Muscle of leg (tissue), 16 donors: ENCODE measurements at places on chromosomes 6 and 20.

DNA sequence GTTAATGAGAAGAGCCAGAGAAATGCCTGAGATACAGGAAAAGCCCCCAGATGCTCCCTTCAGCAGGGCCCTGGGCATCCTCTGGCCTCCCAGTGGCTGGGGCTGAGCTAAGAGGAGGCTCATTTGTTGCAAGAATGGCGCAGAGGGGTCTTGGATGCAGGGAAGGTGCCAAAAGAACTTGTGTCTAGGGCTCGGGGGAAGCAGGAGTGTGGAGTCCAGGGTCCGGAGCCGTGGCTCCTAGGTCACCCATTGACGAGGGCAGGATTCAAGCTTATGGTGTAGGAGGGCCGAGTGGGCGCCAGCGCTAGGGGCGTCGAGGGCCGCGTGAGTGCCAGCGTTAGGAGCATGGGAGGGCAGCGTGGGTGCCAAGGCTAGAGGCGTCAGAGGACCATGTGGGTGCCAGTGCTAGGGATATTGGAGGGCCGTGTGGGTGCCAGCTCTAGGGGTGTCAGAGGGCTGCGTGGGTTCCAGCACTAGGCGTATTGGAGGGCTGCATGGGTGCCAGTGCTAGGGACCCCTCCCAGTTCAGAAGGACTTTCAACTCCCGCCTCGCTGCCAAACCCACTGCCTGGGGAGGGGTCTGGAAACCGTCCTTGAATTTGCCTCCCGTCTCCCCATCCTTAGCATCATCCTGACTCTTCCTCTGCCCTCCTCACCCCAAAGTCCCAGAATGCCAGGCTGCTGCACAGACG, 250.5 kb upstream of the AFDN start:
- DNase-seq: peak; percentile 3

GRCh38 chr6:106141441-106142237, 55.5 kb downstream of the PRDM1 start:
- DNase-seq: no peak

DNA sequence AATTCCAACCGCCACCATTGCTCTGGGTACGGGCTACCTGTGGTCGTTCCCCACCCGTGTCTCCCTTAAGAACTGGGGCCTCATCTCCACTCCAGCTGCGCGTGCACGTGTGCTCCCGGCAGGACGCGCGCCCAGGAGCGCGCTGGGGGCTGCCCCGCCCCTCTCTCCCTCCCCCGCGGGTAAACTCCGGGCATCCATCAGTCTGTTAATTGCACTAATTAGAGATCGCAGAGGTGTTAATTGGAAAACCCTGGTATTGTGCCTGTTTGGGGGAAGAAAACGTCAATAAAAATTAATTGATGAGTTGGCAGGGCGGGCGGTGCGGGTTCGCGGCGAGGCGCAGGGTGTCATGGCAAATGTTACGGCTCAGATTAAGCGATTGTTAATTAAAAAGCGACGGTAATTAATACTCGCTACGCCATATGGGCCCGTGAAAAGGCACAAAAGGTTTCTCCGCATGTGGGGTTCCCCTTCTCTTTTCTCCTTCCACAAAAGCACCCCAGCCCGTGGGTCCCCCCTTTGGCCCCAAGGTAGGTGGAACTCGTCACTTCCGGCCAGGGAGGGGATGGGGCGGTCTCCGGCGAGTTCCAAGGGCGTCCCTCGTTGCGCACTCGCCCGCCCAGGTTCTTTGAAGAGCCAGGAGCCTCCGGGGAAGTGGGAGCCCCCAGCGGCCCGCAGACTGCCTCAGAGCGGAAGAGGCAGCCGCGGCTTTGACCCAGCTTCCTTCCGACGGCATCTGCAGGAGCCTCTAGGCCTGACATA, 14.4 kb downstream of the FOXP4 start:
- peak; percentile 40 for DNase-seq

GRCh38 chr6:52475307-52475706, 55.2 kb downstream of the EFHC1 start:
- no peak for DNase-seq

DNA sequence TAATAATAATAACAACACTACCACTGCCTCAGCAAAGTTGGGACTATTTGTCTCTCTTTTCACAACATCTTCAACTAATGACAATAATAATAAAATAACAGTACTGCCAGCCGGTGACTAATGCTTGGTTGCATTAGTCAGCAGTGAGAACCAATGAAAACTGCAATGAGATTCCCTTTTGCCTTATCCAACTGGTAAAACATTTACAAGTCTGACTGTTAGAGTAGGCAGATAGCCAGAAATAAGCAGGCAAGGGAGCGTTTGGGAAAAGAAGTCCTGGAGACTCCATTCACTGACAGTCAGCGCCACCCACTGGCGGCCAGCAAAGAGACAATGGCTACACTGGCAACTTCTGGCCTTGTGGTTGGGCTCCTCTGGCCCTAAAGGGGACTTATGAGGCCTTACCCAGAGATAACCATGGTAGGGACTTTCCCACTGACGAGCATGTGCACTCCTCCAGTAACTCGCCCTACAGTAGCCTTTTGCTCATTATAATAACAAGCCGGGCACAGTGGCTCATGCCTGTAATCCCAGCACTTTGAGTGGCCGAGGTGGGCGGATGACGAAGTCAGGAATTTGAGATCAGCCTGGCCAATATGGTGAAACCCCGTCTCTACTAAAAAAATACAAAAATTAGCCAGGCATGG, 3.4 kb upstream of the NSFL1C start:
- DNase-seq: peak; percentile 93

DNA sequence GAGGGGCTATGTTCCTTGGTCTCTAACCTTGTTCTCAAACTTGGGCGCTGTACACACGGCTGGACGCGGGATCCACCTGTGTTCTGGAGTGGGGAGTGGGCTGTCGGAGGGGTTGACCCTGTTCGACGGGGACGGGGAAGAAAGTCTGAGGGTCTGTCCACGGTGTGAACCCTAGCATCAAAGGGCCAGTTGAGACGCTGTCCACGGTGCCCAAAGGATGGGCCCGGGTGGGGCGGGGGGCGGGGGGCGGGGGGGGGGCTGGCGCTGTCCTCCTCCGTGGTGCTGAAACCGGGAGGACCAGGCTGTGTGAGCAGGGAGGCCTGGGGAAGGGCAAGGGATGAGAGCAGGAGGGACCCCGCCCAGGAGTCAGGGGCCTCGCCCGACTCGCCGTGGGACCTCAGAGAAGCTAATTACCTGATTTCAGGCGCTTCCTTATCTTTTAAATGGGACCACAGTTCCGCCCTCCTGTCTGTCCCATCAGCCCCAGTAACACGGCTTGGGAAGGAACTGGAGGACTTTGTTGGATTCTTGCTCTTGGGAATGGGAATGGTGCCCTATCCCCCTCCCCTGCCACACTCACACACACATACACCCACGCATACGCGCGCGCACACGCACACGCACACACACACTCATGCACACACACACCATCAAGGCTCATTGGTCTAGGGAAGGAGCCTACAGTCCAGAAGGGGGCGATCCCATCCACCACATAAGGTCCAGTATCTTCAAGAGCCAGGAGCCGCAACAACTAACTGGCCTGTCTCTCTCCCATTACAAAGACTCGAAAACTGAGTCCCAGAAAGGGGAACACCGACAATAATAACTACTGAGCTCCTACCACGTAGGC, 1.0 kb upstream of the VSTM2L start:
- peak; percentile 48 for DNase-seq

DNA sequence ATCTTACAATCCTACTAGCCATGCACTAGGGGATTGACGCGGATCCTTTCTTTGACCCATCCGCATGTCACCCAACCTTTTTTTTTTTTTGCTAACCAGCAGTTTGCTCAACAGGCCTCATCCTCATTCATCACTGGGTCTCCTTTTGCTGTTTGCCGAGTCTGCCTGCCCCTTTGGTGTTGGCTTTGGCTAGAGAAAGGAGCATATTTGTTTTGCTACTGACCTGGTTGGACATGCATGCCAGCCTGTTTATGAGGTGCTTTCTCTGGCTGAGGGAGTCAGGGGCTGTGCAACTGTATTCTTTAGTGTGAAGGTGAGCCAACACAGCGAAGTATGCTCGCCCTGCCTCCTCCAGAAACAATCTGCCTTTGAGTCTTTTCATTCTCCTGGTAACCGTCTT, 40.2 kb downstream of the E2F3 start:
- no peak for DNase-seq
